ENCODE measurements at places on chromosomes 12 and 14.

GRCh38 chr12:120225200-120225558 is 24.3 kb upstream of the RPLP0 start:
- DNase-seq, result no peak

GRCh38 chr12:131568336-131568735 is 142.6 kb upstream of the SFSWAP start:
- no peak for DNase-seq

DNA sequence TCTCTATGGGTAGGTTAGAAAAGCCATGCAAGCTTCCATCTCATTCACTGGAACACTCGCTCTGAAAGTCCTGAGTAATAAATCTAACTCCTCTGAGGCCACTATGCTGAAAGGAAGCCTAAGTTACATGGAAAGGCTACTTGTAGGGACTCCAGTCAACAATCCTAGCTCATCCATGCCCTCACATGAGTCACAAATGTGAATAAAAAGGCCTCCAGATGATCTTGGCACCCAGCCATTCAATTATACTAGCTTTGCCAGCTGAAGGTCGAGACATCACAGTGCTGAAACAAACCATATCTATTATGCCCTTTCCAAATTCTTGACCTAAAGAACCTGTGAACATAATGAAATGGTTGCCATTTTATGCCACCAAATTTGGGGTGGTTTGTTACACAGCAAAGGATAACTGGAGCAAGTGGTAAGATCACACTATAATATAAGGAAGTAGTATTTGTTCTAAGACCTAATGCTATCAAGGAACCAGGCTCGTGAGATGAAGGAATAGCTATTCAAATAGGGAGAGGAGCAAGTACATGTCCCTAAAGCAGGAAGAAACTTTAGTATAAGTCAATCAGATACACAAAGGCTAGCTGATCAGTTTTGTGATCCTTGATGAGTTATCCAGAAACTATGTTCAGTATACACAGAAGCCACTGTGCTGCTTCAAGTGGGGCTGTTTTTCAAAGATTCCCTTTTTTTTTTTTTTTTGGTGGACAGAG is 142.1 kb downstream of the MED13L start:
- DNase-seq, result no peak

DNA sequence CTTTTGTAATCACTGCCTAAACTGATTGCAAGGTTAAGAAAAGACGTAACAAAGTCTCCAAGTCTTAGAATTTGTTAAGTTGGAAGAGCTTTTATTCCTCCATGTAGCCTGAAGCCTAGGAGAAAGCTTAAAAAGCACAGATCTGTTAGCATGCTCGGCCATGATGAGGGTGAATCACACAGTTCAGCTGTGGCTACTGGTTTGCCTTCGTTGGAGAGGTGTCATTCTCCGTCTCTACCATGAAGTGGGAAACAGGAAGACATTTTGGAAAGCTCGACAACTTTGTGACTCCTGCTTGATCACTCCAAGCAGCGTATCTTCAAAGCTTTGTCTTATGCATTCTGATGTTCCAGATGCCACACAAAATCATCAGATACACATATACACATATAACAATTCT is 27.1 kb downstream of the DCP1B start:
- no peak for DNase-seq

GRCh38 chr12:21183721-21184275 is 52.8 kb downstream of the SLCO1B1 start:
- DNase-seq, result no peak

DNA sequence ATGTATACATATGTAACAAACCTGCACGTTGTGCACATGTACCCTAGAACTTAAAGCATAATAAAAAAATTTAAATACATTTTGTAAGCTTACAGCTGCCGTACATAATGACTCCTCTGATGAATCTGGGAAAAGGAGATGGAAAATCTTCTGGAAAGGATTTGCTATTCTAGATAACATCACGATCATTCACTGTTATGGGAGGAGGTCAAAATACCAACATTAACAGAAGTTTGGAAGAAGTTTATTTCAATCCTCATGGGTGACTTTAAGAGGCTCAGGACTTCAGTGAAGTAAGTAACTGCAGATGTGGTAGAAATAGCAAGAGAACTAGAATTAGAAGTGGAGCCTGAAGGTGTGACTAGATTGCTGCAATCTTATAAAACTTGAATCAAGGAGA is 172.2 kb downstream of the SLC16A7 start:
- DNase-seq, result no peak

- no peak for DNase-seq
These were observed 41.2 kb upstream of the FKBP4 start for GRCh38 chr12:2753536-2753935.

Data from stimulated activated CD4-positive, alpha-beta T cell treated with anti-CD3 and anti-CD28 coated beads, TNF-alpha, amount 100 ng/mL, for 1 hour (primary cell).